GM10248 (cell line): ENCODE measurements at places on chromosomes 12 and 14.

GRCh38 chr14:102759456-102760187 is 17.6 kb upstream of the TRAF3 start:
- no peak for DNase-seq

DNA sequence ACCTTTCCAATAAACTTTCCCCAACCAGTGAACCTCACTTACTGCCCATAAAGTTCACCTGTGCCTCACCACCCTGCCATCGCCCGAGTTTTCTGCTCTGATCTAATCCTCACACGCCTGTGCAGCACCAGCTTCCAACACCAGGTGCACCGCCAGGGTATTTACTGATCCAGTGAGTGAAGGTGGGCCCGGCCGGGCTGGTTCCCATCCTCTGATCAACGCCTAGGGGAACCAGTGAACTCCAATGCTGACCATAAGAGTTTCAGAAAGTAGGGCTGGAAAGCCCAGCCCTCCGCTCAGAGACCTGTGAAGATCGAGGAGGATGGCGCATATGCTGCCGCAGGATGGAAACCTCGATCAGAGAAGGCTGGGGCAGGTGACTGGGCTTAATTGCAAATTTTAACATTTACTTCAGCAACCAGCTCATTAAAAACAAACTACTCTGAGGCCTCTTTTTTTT is 685 bp upstream of the MYL6B start:
- peak; percentile 54 for DNase-seq

- DNase-seq = no peak
Measured at GRCh38 chr12:67540920-67541624, 107.5 kb upstream of the DYRK2 start.

GRCh38 chr12:7108003-7108795 is 815 bp downstream of the C1RL start:
- DNase-seq = peak; percentile 92

DNA sequence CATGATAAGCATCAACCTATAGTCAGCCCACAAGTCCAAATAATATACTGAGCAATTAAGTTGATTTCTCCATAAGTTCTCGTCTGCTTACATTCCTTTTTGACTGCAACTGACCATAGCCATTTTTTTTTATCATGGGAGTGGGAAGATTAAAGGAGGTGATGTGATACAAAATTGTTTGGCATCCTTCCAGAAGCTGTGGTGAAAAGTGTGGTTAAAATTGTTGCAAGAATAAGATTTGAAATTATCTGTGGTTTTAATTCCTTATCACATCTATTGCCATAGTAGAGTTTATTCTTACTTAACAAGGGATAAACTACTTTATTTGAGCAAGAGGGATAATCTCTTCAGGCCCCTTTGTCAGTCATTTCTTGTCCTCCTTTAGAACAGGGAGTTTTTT is 50.7 kb downstream of the LIN52 start:
- DNase-seq = no peak

GRCh38 chr14:95136631-95137030 is 20.7 kb downstream of the DICER1 start:
- no peak for DNase-seq

DNA sequence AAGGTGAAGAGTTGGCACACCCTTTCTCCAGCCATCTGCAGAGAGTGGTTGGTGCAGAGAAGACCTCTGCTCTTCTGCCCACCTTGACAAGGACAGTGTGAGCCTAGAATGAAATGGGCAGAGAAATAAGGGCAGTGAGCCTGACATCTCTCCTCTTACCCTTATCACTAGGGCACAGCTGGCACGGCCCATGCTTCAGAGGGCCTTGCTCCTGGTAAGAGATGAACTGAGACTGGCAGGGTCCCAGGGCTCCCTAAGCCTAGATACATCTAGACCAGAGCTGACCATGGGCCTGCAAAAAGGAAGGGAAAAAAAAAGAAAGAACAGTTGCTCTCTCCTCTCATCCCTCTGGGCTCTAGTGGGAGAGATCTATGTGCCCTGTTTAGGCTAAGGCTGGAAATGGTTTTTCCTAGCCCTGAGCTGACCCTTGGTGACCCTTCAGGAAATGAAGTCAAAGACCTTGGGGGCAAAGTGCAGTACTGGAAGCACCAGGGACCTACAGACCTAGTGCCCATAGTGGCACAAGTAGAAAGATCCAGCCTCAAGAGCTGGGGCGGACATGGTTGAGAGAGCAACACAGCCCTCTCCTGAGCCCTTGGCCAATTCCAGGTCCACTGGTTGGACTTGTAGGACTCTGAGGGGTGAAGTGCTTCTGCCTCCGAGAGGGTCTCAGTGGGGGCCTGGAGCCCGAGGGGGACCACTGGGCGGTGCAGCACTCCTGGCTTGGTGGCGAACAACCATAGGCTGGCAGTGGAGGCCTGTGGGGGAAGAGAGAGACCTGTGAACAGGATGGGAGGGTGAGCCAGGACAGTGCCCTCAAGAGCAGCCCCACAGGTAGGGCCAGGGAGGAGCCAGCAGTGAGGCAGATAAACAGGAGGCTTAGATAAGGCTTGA is 22.0 kb downstream of the PRPF40B start:
- DNase-seq = no peak

DNA sequence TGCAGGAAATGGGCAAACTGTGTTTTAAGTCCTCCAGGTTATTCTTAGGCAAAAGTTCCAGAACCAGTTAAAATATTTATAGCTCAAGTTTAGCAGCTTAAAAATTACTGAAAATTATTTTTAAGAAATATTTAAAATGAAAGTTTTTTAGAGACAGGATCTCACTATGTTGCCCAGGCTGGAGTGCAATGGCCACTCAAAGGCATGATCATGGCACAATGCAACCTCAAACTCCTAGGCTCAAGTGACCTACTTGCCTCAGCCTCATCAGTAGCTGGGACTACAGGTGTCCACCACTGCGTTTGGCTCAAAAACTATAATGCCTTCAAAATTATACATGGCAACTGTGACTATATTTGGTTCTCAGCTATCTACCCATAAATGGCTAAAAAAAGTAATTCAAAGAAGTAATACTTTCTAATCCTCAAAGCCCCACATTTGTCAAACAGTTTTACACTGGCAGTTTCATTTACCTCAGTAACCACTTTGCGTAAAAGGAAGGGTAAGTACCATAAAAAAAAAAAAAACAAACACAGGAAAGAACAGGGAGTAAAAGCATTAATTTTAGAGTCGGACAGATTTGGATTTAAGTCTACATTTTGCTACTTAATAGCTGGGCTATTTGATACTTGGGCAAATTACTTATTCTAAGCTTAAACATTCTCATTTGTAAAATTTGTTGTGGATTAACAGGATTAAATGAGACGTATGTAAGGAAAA is 9.2 kb downstream of the KLHL28 start:
- no peak for DNase-seq

- DNase-seq = no peak
Measured at GRCh38 chr12:6161124-6161882, 36.8 kb upstream of the VWF start.

DNA sequence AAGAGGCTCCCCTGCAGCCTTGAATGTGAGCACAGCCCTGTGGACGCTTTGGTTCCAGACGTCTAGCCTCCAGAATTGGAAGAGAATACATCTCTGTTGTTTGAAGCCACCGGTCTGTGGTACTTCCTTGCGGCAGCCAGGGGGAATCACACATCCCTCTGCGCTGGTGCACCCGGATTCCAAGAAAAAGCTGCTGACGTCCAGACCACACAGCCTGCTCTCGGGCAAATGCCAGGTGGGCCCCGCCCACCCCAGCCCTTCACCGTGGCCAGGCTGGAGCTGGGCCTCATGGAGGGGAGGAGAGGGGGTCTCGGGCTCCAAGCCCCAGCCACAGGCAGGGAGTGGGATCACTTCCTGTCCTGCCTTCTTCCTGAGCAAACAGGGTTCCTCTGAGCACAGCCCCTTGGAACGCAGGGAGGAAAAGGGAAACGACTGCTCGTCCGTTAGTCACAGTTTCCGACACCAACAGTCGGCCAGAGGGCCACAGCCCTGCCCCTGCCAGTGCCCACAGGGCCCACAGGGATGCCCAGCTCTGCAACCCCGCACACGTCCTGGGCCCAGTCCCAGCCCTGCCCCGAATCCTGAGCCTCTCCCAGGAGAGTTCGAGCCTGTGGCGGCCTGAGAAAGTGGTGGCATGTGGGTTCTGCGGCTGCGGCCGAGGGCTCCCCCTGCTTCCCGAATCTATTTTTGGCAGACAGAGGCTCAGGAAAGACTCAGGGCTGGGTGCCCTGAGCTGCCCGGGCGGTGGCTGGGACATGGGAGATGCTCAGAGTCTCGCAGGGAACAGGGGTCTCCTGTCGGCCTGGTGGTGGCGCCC is 85.3 kb downstream of the RFLNA start:
- no peak for DNase-seq

DNA sequence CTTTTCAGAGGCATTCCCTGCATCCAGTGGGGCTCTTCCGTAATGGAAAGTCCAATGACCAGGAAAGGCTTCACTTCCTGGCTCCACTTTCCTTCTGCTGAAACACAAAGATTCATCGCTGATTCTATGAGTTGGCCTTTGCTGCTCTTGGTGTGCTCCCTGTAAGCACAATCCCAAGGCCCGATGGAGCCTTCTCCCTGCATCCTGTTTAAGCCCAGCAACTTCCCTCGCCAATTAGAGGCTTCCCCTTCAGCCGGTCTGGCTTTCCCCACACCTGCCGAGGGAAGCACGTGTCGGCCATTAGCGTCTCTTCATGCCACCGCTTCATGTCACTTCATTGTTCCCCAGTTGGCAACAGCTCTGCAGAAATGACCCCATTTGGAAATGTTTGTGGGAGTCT is 693.9 kb downstream of the MED13L start:
- no peak for DNase-seq

DNA sequence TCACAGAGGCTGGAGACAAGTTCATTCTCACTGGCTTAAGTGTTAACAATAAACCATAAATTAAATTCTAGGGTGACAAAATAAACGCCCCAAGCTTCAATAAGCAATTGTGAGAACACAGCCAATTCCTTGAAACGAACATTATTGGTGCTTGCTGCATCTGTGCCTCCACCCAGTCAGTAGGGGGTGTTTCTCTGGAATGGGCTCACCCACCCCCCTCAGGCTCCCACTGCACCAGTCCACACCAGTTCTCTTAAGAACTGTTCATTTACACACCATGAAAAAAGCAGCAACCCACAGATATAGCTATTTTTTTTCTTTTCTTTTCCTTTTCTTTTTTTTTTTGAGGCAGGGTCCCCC is 34.7 kb downstream of the CDC42BPB start:
- no peak for DNase-seq

- no peak for DNase-seq
Measured at GRCh38 chr14:62369919-62370560, 607.8 kb downstream of the SNAPC1 start.

- no peak for DNase-seq
Measured at GRCh38 chr14:99413172-99413571, 67.5 kb downstream of the SETD3 start.

DNA sequence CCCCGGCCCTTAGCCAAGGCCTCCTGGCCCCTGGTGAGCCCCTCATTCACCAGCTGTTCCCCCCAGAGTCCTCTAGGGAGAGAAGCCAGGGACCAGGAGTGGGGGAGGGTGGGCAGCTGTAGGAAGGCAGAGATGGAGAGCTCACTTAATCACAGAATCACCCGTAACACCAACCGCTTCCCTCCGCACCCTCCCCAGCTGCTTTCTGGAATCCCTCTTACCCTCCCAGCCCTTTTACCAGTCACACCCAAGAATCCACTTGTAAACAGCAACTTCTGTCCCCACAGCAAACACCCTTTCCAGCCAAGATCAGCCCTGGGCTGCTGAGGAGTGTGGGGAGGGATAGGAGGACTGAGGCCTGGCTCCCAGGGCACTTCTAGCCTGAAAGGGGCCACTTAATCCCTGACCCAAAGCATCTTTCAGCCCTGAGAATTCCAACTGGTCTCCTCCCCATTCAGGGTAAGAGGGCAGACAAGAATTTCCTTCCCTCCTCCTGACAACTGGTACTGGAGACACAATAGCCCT is 18.8 kb downstream of the NCKAP5L start:
- DNase-seq = no peak

- DNase-seq = no peak
Measured at GRCh38 chr14:33420051-33420627, 481.5 kb downstream of the NPAS3 start.

GRCh38 chr12:3189282-3189681 is 112.1 kb downstream of the TSPAN9 start:
- DNase-seq = no peak

GRCh38 chr14:37573356-37573755 is 21.7 kb downstream of the FOXA1 start:
- DNase-seq = no peak

DNA sequence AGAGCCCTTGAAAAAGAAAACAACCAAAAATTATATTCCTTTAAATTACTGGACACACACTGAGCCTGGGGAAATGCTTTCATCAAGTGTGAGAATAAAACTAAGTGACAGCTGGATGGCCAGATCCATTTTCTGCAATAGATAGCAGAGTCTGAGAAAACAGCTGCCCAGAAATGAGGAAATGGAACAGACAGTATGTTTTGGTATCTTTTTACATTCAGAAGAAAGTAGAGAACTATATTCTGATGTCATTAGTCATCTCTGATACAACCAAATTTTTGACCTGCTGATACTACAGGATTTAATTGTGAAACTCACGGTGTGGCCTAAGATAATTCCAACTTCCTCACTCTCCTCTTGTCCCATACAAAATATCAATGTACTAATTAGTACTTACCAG is 78.2 kb downstream of the HMGA2 start:
- DNase-seq = peak; percentile 53

- DNase-seq = peak; percentile 56
Measured at GRCh38 chr12:94650143-94651056, at the start of gene TMCC3. Gene TMCC3 (minus strand): TSS chr12:94650557. CDS start chr12:94650430, 127 bp downstream.

DNA sequence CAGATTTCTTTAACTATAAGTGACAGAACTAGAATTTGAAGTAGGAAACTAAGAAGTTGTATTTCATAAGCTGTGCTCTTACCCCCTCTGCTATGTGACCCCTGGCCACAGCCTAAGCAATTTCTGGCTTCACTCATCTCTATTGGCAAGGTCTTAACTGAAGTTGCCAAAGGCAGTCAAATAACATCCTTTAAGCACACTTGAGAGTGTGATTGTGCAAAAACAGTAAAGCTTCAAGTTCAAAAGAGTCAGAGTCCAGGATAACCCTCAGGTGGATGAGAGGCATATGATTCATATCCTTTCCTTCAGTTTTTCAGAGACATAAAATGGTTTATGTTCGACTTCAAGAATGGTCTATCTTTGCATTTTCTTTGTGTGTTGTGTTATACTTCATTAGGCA is 45.2 kb downstream of the GRIP1 start:
- no peak for DNase-seq

GRCh38 chr14:51603495-51603894 is 48.2 kb upstream of the FRMD6 start:
- no peak for DNase-seq

DNA sequence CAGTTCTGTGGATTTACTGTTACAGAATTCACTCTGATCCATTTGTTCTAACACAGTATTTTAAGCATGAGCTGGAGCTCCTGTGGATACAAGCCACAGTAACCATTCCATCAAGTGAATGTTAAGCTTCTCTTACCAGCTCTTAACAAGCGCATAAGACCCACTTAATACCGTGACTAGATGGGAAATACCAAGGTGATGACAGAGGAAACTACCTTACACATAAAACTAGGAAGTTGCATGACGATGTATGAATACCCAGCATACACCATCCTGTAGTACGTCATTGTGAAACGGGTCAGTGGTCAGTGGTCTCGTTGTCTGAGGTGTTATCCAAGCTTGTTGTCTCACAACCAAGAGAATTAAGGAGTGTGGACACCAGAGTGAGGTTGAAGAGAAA is 2.0 kb upstream of the GALC start:
- DNase-seq = peak; percentile 28

- DNase-seq = no peak
Measured at GRCh38 chr12:88083634-88084033, 54.4 kb upstream of the C12orf50 start.
